ENCODE measurements at places on chromosomes 16 and 17.

- DNase-seq: no peak
These were observed 608.0 kb upstream of the CDH8 start for GRCh38 chr16:62644030-62644812.

GRCh38 chr16:8175411-8175810 is 414.9 kb downstream of the TMEM114 start:
- no peak for DNase-seq

GRCh38 chr16:86379505-86379846 is 130.9 kb upstream of the FOXF1 start:
- peak; percentile 73 for DNase-seq

GRCh38 chr17:72176516-72176851 is 55.7 kb downstream of the SOX9 start:
- no peak for DNase-seq

DNA sequence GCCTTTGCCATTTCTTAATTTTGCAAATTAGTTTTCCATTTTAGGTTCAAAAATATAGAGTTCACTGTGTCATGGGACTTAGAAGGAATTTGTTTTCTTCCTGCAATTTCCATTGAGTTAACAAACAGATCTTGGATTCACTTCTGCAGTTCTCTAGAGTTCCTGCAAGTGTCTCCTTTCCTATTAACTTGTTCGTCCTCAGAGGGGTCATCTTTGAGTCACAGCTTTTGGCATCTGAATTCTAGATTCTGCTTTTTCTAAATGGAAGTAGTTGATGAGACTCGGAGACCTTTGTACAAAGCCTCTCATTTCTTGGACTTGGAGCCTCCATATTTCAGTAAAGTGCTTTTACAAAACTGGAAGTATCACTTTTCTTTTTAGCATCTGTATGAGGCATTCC is 323.3 kb downstream of the BCAS3 start:
- DNase-seq: peak; percentile 70

GRCh38 chr16:31088459-31089183 is at the start of gene PRSS53:
TSS of gene PRSS53 (minus strand) at chr16:31088943. CDS start at chr16:31088809, 134 bp downstream.
- DNase-seq: no peak

DNA sequence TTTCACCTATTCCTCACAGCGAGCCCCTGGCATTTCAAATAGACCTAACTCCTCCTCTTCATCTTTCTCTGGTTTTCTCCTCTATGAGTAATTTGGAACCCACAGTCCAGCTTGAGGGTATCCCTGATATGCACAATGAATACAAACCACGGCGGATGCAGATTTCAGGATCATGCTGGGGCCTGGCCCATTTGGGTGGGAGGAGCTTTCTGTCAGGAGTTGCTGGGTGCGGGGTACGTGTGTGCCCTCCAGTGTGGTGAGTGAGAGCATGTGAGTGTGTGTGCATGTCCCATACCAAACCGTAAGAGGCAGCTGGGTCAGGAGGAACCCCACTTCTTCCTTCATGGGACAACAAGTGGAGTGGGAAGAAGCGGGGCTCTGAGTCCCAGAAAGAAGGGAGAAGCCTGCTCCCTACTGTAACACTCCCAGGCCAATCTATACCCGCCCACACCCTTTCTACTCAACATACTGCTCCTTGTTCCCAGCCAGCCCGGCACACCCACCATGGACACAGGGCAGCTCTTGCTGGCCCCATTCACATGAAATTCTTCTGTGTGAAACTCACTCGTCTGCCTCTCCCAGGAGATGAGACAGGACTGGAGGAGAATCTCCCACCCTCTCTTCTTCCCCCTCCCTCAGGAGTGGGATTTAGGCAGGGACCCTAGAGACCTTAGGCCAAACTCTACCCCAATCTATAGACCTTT is 18.4 kb downstream of the CNTNAP1 start:
- DNase-seq: no peak

- DNase-seq: no peak
These were observed 4.3 kb downstream of the RNF43 start for GRCh38 chr17:58412961-58413586.

DNA sequence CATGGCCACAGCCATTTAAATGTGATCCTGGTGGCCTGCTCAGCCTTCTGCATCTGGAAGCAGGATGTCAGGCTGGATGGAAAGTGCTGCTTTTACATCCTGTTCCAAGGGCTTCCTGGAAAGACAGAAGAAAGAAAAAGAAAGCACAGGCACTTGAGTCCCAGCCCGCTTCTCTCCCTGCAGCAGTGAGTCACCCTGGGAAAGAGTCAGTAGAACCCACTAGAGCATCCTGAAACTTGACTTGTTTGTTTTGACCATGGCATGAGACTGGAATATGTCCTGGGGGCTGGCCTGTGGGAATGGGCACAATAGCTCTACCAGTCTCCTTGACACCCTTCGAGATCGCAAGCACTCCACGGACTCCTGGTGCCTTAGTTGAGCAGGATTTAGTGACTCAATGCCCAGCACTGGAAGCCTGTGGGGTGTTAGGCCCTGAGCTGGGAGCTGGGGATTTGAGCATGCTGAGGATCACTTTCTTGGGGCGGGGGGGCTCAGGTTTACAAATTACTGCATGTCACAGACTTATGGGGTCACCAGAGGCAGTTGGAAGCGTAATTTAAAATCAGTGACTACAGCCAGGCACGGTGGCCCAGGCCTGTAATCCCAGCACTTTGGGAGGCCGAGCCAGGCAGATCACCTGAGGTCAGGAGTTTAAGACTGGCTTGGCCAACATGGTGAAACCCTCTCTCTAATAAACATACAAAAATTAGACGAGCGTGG is 22.1 kb upstream of the GNA13 start:
- peak; percentile 52 for DNase-seq

Data from adipocyte (in vitro differentiated cells).